ENCODE measurements at places on chromosomes 7 and 10.

- no peak for DNase-seq
These were observed 1.1 kb downstream of the SNX13 start for GRCh38 chr7:17939211-17939605.

GRCh38 chr7:157718303-157719007 lies 381.7 kb downstream of the DNAJB6 start:
- DNase-seq: no peak

DNA sequence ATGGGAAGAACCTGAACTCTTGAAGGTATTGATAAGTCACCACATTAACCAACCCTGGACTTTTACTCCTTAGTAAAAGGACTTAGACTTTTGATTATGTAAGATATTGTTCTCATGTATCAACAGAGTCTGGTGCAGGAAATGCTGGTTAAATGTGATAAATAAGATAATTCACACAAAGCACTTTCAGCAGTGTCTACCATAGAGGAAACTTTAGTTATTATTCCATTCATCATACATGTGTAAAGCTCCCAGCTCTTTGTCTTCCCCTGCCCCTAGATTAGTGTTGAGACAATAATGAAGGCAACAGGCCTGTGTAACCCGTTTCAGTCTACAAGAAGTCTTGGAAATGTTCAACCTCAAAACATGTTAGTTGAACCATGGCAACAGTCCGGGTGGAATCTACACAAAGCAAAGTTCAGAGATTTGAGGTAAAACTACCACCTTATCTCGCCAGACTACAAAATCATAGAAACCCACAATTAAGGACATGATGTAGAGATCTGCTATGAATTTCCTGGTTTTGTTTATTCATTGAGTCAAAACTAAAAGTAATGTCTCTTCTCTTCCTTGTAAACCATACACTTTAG lies 109.9 kb upstream of the ADO start:
- DNase-seq: no peak

DNA sequence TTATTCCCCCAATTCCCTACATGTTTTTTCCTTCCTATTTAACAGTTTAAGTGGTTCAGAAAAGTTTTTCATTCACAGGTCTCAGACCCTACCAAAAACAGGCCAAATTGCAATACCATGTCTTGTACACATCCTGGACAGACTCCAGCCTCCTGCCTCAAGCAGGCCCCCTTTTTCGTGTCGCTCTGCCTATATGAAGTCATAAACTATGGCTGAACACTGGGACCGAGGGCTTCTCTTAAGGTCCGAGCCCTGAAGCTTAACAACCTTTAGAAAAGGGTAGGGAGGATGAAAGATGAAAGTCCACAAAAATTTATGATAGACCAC lies 1.4 kb downstream of the FBXW4 start:
- DNase-seq: no peak

- no peak for DNase-seq
These were observed 48.7 kb downstream of the CAV1 start for GRCh38 chr7:116573541-116573940.

Data from progenitor cell of endocrine pancreas (in vitro differentiated cells).